Body of pancreas (tissue), 4 donors: ENCODE measurements at places on chromosomes 6 and 20. TPM values are rescaled to one million over a fixed set of nuclear protein-coding genes. Genes with fewer than 3 reads are reported as not detected.

SLC17A4 gene
- 4.0 TPM for total RNA-seq

DNA sequence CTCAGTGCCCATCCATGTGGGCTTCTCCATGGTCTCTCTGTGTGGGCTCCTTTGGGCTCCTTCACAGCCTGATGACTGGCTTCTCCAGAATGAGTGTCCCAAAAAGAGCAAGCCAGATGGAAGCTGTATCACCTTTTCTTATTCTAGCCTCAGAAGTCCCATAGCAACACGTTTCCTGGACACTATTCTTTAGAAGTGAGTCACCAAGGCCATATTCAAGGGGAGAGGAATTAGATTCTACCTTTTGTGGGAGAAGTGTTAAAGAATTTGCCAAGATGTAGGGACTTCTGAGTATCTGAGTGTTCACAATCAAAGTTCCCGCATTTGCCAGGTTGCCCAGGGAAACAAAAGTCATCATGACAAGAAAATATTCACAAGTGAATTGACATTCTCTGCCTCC is 20.7 kb upstream of the TBC1D22B start:
- H3K4me1 ChIP-seq: peaks cover 12% of the 10 kb centered on the region
- H3K36me3 ChIP-seq: no peaks in the 10 kb centered on the region
- DNase-seq: no peak
- no peak overlapping the region for H3K4me3 ChIP-seq

GRCh38 chr20:50376179-50376887 is 133.8 kb upstream of the PTPN1 start:
- H3K27ac ChIP-seq: no peak overlapping the region
- H3K4me1 ChIP-seq: peaks cover 49% of the 10 kb centered on the region
- H3K4me3 ChIP-seq: no peak overlapping the region
- no peak for DNase-seq
- no peaks in the 10 kb centered on the region for H3K36me3 ChIP-seq

FGD2 gene
- total RNA-seq: 11.9 TPM

- no peaks in the 10 kb centered on the region for H3K36me3 ChIP-seq
- no peak overlapping the region for H3K4me3 ChIP-seq
- no peaks in the 10 kb centered on the region for H3K4me1 ChIP-seq
- H3K27me3 ChIP-seq: no peaks in the 10 kb centered on the region
These were observed 24.5 kb downstream of the DTNBP1 start for GRCh38 chr6:15638373-15638772.

- no peaks in the 10 kb centered on the region for H3K4me1 ChIP-seq
- no peaks in the 10 kb centered on the region for H3K27me3 ChIP-seq
- no peaks in the 10 kb centered on the region for H3K36me3 ChIP-seq
- H3K4me3 ChIP-seq: no peak overlapping the region
- no peak overlapping the region for H3K27ac ChIP-seq
These were observed 86.7 kb downstream of the BMP6 start for GRCh38 chr6:7812623-7813022.

DNA sequence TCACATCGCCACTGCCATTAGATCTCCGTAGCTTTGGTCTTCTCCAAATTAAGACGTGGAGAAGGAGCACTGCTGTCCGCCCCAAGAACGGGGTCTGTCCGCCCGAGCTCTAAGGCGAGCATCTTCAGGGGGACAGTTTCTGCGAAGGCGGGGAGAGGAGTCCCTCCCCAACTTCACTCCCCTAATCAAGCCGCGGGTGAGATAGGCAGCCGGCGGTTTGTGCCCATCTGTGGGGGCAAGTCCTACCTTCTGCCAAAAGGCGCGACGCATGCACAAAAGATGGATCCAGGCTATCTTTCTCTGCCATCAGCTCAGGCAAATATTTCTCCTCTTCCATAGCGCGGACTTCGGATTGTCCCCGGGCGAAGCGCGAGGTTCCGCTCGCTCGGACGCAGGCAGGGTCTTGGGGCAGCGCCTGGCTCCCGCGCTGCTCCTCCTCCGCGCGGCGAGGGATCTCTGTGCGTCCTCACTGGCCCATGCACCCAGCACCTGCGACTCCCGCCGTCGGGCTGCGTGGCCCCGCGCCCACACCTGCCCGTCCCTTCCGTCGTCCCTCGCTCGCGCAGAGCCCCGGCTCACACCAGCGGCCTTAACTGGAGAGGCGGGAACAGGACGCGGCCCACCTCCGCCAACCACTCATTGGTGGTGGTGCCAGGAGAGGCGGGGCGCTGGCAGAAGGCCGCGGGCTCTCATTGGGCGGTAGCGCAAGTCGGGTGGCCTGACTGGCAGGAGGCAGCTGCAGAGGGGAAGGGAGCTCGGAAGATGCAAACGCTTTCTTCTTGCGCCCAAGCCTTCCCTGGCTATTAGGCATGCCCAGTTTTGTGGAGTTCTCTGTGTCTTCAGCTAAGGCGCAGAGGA is at the start of gene KHDRBS2:
Gene KHDRBS2 (minus strand): TSS at position 614 of the 858 bp plus-strand sequence.
- DNase-seq: peak; percentile 81
- H3K27me3 ChIP-seq: no peaks in the 10 kb centered on the region

DNA sequence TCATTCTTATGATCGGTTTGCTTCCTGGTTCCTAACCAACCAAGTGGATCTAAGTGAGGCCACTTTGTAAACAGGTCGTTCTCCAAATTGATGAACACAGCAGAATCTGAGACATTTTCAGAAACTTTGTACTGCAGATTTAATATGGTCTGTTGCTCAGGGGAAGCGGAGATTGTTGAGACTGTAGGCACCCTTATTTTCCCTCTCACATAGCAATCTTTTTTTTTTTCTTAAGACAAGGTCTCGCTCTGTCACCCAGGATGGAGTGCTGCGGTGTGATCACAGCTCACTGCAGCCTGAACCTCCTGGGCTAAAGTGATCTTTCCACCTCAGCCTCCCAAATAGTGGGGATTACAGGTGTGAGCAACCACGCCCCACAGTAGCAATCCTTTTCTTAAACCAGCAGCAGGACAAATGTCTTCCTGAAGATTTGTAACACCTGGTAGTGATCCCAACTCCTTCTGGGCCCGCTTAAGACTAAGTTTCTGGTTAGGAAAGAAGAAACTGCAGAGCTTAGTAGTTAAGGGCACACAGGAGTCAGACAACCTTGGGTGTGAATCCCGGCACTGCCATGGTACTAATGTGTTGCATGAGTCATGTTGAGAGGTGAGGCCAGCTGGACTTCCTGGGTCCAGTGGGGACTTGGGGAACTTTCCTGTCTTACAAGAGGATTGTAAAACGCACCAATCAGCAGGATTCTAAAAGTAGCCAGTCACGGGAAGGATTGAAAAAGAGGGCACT is 48.4 kb upstream of the EZR start:
- H3K27ac ChIP-seq: no peak overlapping the region
- H3K27me3 ChIP-seq: no peaks in the 10 kb centered on the region
- peaks cover 17% of the 10 kb centered on the region for H3K4me1 ChIP-seq
- H3K36me3 ChIP-seq: no peaks in the 10 kb centered on the region

- H3K27me3 ChIP-seq: no peaks in the 10 kb centered on the region
- DNase-seq: peak; percentile 60
- peaks cover 21% of the 10 kb centered on the region for H3K4me1 ChIP-seq
- H3K4me3 ChIP-seq: no peak overlapping the region
- peak overlapping the region; percentile 33 for H3K27ac ChIP-seq
These were observed 6.4 kb downstream of the GTF2H5 start for GRCh38 chr6:158174514-158174913.

CCN2 gene
- 203 TPM for total RNA-seq

GRCh38 chr6:169577236-169577635 is 124.6 kb downstream of the WDR27 start:
- DNase-seq: no peak
- H3K4me3 ChIP-seq: no peak overlapping the region
- H3K4me1 ChIP-seq: no peaks in the 10 kb centered on the region
- no peak overlapping the region for H3K27ac ChIP-seq
- no peaks in the 10 kb centered on the region for H3K36me3 ChIP-seq
- H3K27me3 ChIP-seq: no peaks in the 10 kb centered on the region
